ENCODE measurements at places on chromosomes 13 and 19.

GRCh38 chr19:43525836-43526771 lies 897 bp downstream of the ETHE1 start:
- no peak for DNase-seq

- no peak for DNase-seq
These were observed 244.2 kb downstream of the NHLRC3 start for GRCh38 chr13:39282400-39282972.

- no peak for DNase-seq
These were observed 392.3 kb downstream of the FOXO1 start for GRCh38 chr13:40274103-40274502.

DNA sequence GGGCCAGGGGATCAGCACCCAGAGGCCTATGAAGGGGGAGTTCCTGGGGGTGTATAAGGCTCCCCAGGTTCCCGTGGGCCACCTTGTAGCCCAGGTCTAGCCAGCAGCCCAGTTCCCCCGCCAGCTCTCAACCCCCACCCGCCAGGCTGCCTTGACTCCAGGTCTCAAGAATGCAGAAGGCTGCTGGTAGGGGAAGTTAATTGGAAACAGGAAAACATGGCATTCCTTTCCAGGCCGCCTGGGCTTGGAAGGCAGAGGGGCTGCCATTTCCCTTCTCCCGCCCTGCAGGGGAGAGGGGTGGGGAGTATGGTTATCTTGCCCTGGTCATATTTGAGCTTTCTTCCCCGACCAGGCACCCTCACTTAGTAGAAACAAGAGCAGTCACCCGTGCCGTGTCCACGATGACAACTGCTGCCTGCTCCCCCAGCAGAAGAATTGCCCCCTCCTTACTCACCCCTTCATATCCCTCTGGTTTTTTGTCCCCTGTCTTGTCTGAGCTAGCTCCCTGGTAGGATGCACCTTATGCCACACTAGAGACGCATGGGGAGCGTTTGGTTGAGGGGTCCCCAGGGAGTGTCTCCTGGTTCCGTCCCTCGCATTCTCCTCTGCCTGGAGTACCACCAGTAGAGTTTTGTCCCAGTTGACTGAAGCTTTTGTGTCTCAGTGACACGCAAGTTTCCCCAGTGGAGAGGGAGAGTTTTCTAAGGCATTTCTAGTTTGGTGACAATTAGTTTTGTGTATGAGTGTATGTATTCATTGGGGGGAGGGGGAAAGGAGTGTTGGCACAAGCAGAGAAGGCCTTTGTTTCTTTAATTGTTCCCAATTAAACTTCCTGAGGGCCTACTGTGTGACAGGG lies 4.5 kb downstream of the BICRA start:
- peak; percentile 10 for DNase-seq

DNA sequence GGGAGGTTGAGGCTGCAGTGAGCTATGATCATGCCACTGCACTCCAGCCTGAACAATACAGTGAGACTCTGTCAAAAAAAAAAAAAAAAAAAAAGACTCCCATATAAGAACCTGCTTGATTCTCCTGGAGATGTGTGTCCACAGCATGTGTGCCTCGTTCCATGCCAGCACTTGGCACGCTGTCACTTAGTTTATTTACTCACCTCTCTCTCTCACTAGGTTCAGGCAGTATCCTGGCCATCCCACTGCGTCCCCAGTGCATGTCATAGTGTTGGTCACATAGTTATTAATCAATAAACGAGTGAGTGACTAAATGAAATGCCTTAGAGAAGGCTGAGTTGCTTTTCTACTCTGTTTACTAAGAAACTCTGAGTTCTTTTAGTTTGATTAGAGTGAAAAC lies 79.1 kb upstream of the GPR12 start:
- DNase-seq, result no peak

DNA sequence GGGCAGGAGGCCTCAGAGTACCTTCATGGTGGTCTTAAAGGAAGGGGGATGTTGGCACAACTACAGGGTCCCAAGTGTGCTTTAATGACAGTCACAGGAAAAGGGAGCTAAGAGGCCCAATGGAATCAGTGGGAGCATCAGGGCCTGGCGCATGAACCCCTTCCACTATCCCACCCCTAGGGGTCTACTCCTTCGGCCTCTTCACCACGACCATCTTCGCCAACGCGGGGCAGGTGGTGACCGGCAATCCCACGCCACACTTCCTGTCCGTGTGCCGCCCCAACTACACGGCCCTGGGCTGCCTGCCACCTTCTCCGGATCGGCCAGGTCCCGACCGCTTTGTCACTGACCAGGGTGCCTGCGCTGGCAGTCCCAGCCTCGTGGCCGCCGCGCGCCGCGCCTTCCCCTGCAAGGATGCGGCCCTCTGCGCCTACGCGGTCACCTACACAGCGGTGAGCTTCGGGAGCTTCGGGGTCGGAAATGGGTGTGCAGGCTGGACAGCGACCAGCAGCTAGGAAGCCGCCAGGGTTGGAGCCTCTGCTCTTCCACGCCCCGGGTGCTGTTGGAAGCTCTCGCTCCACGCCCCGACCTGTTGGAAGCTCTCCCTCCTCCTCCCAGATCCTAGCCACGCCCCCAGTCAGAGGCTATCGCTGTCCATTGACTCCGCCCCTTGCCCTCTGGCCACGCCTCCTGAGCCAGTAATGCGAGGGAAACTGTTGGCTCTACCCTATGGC lies 6.0 kb downstream of the PLPPR2 start:
- no peak for DNase-seq

DNA sequence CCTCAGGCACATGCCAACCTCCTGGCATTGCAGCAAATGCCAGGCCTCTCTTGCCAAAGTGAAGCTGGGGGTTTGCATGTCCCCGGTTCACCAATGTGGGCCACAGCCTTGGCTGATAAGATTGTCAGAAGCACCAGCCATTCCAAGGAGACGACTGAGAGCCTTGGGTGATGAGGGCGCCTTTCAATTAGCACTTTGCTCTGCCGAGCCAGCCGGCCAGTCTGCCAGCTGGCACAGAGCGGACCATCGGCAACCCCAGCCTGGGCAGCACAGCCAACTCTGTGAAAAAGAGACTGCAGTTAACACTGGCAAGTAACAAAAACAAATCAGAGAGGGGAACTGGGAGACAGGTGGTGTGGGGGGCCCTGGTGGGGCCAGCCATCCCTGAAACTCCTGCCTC lies 67.3 kb downstream of the EFNB2 start:
- DNase-seq, result no peak

- no peak for DNase-seq
These were observed 109.6 kb upstream of the SERP2 start for GRCh38 chr13:44263751-44264620.

DNA sequence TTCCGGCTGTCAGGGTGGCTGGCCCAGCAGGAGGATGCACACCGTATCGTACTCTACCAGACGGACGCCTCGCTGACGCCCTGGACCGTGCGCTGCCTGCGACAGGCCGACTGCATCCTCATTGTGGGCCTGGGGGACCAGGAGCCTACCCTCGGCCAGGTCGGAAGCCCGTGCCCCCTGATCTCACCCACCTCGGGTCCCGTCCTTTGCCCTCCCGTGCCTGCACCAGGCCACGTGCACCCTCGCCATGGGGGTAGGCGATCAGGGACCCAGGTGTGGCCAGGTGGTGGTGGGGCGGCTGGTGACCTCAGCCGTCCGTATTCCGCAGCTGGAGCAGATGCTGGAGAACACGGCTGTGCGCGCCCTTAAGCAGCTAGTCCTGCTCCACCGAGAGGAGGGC lies 19.0 kb downstream of the PNPLA6 start:
- DNase-seq, result no peak

DNA sequence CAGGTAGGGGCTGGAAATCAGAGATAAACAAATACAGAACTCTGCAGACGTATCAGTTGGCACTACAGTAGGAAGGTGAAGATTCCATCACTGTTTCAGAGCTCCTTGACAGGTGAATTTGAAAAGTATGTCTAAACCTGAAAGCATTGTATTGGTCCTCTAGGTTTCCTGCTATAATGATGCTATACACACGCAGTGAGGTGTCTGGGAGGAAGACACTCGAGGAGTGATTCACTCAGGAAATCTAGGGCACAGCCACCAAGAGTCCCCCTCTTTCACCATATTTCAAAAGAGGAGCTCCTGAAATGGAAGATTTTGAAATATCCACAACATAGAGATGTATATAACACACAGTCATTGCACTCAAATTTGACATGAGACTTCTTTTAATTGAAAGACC lies 331.0 kb upstream of the DACH1 start:
- DNase-seq, result no peak

GRCh38 chr13:51479199-51479523 lies 26.3 kb upstream of the INTS6 start:
- DNase-seq, result peak; percentile 65

DNA sequence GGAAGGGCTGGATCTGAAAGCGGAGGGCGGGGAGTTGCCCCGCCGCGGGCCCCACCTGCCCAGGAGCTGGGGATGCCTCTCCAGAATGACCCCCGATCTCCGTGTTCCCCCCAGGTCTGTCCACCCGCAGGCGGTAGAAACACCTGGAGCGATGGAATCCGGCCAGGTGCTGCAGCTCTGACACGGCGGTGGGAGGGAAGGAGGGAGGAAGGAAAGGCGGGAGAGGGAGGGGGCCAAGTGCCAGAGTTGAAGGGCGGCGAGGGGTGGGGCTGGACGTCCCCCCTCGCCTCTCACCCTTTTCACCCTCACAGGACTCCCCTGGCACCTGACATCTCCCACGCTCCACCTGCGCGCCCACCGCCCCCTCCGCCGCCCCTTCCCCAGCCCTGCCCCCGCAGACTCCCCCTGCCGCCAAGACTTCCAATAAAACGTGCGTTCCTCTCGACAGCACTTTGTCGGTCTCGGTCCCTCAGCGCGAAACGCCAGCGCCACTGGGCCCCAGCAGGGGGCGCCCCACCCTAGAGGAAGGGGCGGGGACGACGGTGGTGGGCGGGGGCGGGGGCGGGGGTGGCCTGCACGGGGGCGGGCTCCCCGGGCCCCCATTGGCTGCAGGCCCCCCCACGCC lies 337 bp upstream of the FXYD7 start:
- DNase-seq, result no peak

DNA sequence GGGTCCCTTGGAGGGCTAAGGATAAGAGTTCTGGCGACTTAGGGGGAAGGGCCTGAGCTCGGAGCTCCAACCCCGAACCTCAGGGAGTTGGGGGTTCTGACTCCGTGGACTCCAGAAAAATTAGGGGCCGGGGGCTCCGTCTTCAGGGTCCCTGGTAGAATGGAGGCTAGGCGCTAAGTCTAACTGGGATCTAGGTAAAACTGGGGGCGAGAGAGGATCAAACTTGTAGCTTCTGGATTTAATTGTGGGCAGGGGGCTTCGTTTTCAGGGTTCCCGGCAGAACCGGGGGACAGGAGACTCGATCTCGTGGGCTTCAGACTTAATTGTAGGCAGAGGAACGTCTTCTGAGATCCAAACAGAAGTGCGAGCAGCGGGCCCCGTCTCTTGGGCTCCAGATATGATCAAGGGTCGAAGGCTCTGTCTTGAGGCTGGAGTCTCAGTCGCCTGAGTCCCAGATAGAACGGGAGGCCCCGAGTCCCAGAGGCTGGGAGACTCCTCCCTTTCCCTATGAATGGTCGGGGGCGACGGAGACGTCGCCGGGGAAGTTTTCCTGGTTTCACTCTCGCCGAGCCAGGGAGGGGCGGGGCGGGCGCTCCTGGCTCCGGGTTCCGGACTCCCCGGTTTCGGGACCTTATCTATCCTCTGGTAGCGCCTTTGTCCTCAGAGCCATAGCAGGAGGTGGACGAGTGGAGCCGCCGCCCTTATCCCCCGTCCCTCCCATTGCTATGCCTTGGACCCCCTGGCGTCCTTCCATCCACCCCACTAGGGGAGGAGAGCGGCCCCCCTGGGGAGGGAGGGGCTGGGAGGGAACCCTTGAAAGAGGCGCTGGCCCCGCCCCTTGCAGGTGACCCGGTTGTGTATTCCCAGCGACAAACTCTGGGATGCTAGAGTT lies 1.3 kb downstream of the NECTIN2 start:
- DNase-seq, result peak; percentile 55

DNA sequence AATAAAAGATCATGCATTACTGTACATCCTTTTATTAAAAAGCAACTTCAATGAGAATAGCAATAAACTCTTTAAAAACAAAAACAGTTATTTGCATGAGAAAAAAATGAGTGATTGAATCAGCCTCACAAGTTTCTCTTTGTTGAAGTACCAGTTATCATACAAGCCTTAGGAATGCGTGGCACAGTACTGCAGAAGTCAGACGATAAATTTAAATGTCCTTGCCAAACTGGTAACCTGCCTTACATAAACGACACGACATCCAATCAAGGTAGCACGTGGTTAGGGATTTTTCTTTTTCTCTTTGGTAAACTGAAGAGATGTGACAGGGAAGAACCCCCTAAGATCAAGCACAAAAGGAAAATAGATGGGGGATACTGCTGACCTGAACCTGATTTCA lies 251.0 kb downstream of the KLF12 start:
- no peak for DNase-seq

DNA sequence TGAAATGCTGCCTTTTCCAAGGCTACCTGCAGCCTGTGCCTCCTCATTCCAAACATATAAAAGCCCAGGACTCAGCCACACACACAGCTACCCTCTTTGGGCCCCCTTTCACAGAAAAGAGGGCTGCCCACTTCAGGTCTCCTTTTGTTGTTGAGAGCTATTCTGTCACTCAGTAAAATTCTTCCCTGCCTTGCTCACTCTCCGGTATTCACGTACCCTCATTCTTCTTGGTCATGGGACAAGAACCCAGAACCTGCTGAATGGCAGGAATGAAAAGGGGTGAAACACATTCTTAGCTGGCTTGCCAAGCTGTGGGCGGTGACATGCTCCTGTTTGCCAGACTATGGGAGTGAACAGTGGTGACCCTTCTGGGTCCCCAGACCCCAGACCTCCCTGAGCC lies 338.0 kb upstream of the ATXN8OS start:
- no peak for DNase-seq

DNA sequence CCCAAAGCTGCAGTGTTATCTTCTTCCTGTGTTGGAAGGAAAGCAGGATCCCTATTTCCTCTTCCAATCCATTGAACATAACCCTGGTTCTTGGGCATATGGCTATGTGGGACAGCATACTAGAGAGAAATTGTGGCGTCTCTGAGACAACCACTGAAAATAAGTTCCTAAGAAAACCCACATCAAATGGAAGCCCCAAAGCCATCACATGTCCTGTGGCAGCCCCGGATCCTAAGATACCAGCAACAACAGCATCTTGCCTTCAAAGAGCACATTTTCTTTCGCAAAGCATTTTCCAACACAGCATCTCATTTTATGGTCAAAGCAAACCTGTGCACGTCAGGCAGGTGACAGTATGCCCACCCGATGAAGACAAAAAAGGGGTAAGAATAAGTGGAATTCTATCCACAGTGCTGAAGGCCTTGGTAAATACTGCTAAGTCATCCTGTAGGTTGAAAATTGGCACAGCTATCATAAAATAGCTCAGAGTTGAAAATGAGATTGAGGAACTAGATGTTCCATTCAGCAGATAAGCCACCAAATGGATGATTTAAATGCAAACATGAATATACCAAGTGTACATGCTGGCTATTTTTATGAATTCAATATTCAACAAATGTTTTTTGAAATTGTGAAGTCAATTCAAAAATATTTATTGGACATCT lies 232.2 kb downstream of the DLEU7 start:
- no peak for DNase-seq
